ENCODE measurements at places on chromosomes 7 and 10.

DNA sequence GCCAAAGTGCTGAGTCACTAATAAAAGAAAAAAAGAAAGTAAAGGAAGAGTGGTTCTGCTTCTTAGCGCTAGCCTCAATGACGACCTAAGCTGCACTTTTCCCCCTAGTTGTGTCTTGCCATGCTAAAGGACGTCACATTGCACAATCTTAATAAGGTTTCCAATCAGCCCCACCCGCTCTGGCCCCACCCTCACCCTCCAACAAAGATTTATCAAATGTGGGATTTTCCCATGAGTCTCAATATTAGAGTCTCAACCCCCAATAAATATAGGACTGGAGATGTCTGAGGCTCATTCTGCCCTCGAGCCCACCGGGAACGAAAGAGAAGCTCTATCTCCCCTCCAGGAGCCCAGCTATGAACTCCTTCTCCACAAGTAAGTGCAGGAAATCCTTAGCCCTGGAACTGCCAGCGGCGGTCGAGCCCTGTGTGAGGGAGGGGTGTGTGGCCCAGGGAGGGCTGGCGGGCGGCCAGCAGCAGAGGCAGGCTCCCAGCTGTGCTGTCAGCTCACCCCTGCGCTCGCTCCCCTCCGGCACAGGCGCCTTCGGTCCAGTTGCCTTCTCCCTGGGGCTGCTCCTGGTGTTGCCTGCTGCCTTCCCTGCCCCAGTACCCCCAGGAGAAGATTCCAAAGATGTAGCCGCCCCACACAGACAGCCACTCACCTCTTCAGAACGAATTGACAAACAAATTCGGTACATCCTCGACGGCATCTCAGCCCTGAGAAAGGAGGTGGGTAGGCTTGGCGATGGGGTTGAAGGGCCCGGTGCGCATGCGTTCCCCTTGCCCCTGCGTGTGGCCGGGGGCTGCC lies at the start of gene IL6:
IL6 (plus strand) TSS at position 294 of the 807 bp plus-strand sequence; CDS start at position 357, 63 bp downstream.
- peak; percentile 34 for DNase-seq

DNA sequence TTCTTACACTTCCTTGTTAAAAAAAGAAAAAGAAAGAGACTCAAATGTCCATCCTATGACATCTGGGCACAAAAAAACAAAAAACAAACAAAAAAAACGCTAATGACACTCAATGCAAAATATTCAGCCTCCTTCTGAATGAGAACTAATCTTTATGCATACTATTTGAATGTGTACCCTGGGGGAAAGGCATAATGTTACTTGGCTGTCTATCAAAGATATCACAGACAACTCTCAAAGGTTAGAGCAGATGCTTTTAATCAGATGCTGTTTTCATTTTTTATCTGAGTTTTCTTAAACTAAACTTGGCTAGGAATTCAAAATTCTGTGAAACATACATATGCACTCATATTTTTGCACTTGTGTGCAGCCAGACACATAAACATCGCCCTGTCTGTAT lies 745.8 kb downstream of the CNTNAP2 start:
- DNase-seq: no peak

- DNase-seq: no peak
These were observed 750.8 kb downstream of the REEP3 start for GRCh38 chr10:64271983-64272382.

DNA sequence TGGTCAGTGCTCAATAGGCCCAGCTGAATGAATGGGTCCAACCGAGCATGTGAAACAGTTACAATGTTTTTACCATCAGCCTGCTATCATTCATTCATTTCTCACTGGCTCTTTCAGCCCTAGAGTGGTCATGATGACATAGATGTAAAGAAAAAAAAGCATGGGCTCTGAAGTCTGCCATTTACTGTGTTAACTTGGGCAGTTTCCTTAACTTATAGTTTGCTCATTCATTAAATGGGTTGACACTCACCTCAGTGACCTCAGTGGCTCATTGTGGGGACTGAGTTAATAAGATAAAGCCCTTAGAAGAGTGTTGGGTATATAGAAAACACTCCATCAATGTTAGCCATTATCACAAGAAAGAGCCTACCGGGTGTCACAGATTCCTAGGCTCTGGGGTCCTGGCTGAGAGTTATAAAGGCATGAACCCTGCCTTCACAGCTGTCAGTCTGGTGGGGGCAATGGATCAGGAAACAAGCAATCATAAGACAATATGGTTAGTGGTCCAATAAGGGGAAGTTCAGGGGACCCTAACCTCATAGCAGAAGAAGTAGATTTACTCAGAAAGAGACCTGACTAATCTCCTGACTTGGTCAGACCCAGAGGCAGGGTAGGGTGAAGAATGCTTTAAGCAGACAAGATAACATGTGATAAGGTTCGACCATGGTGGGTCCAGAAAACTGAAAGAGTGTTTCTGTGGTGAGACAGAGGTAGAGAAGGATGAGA lies 29.7 kb upstream of the GPAM start:
- DNase-seq: no peak

GRCh38 chr7:116842371-116842770 lies 20.0 kb upstream of the CAPZA2 start:
- DNase-seq: no peak

DNA sequence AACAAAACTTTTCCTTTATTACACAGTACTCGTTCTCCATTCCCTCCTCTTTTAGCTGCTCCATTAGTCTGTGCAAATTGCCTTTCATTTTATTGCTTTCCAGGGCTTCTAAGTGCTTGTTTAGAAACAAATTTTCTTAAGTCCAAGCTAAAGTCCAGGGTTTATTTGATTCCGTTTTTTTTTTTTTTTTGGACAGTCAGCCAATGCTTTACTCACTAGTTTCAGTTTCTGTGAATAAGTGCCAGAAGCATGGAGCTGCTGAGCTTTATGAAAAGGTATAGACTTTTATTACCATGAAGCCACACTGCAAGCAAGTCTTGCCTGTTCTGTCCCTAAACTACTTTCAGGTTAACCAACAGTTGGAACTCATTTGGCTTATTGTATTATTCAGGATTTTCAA lies 455.0 kb downstream of the GFRA1 start:
- DNase-seq: no peak

DNA sequence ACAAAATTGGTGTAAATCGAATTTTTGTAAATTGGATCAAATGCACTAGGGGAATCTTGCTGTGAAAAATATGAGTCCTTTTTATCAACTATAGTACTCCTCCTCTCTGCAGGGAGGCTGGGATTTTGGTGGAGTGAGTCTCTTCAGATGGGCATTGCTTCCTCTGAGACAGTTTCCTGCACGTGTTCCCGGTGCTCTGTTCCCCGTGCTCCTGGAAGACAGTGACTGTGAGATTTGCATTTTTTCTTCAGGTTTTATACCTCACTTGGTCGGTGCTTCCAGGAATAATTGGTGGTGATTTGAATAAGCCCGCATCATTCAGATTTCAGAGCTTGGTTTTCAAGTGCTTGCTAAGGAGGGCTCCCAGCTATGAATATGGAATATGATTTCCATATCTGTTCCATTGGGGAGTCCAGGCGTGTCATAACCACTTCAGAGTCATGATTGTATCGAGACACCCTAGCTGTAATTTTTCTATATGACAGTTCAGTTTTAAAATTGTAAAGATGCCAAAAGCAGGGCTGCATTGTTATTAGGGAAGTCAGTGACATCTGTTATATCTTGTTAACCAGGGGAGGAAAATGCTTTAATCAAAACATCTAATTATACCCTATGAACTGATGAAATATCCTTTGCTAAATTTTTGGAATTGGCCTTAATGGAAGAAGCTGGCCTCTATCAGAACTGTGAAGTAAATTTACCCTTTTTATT lies 12.3 kb downstream of the AUTS2 start:
- DNase-seq: no peak

GRCh38 chr7:82044497-82045080 lies 274.7 kb upstream of the HGF start:
- DNase-seq: peak; percentile 27

DNA sequence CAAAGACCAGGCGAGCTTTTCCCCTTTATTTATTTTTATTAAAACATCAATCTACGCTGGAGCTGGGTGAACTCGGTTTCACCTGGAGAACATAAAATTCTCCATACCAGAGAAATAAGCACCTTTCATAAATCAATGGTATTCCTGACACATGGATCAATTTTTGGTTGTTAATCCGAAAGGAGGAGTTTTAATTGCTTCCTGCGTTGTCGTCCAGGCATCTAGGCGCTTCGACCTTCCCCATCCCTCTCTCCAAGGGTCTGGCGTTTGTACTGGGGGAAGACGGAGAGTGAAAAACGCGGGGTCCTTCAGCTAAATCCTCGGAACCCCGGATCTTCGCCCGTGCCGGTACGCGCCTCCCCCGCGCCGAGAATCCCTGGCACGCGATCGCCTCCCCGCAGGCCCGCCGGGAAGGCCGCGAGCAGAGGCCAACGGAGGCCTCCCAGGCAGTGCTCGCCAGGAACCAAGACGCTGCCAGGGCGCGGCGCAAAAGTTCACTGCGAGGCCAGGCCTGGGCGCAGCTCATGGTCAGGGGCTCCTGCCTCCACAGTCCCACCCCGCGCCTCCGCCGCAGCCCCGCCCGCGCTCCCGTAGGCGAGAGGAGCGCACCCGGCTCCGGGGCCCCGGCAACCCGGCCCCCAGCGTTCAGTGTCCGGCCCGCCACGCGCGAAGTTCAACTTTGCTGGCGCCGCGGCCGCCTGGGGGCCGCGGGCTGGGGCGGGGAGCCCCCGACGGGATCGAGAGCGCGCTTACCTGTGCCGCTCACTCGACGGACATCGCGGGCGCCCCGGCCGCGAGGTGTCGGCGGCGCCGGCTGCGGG lies 8.3 kb upstream of the EBF3 start:
- DNase-seq: no peak

- no peak for DNase-seq
These were observed 500.8 kb downstream of the AUTS2 start for GRCh38 chr7:70098905-70099672.

GRCh38 chr7:18521945-18522566 lies 26.5 kb downstream of the HDAC9 start:
- DNase-seq: no peak

GRCh38 chr10:86311906-86312305 lies 54.7 kb downstream of the GRID1 start:
- DNase-seq: no peak

DNA sequence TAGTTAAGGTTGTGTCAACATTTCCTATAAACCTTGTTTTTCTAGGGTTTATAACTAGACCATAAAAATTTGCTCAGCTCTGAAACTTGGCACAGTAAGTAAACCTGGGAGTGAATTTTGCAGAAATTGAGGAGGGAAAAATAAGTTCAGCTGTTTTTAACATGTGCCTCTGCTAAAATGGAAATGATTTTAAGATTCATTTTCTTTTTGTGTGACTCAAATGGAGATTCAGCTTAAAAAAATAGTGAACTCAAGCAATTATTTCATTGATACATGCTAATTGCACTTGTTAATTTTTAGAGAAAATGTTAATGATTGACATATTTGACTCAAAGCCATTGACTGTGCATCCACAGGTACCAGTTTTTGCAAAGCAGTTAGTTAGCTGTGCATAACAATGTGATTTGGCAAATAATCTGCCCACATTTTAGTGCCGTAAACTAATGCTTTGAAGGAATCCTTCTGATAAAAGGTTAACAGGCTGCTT lies 68.5 kb upstream of the ZNF438 start:
- DNase-seq: no peak

DNA sequence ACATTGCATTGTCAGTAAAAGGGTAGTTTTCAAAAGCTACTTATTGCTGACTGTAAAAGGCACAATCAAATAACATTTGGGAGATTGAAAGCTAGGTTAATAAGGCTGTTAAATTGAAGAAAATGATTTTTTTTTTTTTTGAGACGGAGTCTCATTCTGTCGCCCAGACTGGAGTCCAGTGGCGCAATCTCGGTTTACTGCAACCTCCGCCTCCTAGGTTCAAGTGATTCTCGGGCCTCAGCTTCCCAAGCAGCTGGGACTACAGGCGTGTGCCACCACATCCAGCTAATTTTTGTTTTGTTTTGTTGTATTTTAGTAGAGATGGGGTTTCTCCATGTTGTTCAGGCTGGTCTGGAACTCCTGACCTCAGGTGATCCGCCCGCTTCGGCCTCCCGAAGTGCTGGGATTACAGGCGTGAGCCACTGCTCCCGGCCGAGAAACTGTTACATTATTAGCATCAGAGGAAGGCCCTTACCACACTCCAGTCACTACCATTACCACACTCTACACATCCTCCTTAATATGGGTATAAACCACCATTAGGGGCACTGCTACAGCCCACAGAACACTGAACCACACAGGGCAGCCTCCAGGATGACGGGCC lies 1.0 kb downstream of the CYP51A1 start:
- DNase-seq: no peak

DNA sequence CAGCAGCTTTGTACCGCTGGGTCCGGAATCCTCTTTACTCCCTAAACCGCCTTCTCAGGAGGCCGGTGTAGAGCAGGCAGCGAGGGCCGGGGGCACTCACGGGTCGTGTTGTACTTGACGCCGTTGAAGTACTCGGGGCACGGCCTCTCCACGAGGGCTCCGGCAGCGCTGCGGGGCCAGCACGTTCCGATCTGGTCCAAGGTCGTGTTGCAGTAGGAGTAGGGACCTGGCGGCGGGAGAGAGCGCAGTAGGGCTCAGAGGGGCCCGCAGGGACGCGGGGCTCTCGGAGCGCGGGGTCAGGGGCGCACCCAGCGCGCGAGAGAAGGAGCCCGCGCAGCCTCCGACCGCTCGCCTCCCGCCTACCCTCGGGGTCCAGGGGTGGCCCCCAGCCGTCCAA lies 443 bp downstream of the CRHR2 start:
- DNase-seq: no peak

DNA sequence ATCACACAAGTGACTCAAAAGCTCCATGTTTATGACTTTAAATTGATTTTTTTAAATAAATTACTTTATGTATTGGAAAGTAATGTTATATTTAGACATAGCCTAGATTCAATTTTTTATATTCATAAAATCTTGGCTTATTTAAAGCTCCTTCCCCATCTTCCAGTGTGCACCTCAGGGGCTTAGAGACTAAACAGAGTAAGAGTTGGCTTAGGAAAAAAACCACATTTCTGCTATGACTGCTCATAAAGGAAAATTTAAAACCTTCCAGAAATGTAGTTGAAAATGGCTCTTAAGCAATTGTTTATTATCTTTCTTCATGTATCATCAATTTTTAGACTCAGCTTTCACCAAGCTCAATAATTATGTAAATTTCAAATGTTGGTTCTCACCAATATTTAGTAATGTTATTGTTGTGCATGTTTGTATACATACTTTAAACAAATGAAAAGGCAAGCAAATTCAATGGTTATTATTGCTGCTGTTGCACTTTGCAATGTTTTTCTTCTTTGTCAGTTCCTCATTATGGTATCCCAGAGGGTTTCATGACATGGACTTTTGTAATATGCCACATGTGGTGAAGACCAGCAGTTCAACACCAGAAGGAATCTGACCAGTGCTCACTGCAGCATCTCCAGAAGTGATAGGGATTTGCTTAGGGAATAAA lies 700.1 kb upstream of the ANKRD30A start:
- DNase-seq: no peak

DNA sequence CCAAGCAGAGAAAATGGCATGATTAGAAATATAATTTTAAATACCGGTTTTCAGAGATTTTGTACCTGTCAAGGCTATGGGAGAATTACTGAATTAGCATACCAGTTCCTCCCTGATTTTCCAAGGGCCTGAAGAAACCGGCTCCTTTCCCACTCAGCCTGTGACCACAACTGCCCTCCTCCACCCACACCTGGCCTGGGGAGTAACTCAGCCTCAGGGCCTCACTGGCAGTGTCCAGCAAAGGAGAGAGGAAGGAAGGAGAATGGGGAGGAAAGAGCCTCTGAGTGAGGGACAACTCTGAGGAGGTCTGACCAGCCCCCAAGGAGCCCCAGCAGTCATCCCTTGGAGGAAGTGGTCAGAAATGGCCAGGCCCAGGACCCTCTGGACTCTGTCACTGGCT lies 98.0 kb upstream of the LYZL2 start:
- no peak for DNase-seq

Measured in activated naive CD4-positive, alpha-beta T cell treated with anti-CD3 and anti-CD28 coated beads, Interleukin-2, amount 10 ng/mL, durations not matched to agents 7 days and 5 days (primary cell).